ENCODE measurements at places on chromosomes 6 and 20.
A peak's percentile ranks its signal among the peaks of the same experiment; 100 is the strongest.

DNA sequence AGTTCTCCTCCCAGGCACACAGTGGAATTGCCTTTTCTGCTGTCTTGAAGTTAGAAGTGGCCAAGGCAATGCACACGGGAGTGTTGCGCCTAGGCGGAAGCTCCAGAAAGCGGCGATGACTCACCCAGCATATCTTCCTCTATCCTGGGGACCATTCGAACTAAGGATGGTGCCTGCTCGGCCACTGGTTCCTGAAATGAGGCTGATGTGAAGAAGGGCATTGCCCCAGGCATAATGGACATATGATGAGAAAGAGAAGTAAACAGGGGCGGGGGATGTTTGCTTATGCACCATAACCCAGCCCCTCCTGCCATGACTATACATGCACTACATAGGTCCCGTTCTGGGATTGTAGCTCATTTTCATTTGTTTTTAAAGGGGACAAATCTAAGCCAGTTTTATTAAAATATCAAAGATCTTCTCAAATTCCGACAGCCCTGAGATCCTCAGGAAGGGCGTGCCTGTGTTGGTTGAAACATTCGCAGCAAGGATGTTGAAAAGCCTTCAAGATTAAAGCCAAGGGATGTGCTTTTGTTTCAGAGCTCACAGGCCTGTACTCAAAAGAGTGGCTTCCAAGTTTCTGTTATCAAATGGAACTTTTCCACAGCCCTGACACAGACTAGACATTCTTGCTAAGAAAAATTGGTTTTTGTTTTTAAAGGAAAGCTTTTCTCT, 218.5 kb downstream of the LY86 start:
- no peak for DNase-seq

- DNase-seq, result peak; percentile 83
Observed at GRCh38 chr6:22575190-22575589, 5.8 kb downstream of the HDGFL1 start.

DNA sequence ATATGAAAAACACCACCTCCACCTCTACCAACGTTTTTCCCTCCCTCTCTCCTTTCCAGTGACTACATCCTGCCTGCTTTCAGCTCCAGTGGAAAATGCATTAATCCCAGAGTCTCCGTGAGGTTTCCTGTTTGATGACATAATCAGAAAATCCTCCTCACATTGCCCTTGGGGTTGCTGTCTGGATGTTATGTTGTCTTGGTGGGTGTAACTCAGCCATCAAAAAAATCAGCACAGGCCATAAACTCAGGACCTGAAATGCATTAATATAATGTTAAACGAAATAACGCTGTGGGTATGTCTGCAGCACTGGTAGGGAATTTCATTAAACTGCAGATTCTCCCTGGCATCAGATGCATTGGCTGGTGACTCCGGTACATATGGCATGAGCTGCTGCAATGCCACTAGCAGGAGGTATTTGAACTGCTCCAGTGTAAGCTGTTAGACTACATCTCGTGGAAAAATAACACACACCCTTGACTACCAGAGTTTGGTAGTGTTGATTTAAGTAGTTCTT, 297.8 kb downstream of the PRL start:
- DNase-seq, result peak; percentile 72

DNA sequence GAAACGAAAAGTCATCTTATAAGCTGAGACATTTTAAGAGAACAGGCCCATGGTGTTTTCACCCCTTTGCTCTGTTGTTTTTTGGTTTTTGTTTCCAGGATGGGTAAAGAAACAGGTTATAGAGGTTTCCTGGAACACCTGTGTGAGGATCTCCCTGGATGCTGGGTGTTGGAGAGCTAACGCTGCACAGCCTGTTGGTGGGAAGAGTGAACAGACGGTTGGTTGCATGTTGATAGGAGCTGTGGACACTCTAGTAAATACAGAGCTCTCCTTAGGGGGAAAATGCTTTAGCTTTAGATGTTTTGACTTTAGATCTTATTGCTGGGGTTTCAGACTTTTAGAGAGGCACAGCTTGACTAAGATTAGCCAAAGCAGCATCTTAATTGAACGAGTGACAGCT, 235.2 kb downstream of the SOX4 start:
- DNase-seq, result no peak

DNA sequence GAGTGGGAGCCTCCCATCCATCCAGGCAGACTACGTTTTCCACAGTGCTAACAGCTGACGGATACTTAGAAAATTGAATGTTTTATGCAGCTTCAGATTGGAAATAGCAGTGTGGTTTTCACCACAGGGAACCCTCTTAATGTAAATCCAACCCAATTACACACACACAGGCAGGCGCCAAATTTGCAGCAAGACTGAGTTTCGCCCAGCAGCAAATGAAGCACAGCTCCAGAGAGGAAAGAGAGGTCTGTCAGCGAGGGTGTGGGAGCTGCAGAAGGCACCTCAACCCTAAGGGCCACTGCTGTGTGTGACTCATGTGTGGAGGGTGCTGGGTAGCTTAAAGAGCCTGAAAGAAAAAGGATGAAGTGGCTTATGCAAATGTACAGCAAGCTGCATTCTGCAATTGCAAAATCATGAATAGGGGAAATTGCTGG, 365.7 kb downstream of the MAFB start:
- no peak for DNase-seq

DNA sequence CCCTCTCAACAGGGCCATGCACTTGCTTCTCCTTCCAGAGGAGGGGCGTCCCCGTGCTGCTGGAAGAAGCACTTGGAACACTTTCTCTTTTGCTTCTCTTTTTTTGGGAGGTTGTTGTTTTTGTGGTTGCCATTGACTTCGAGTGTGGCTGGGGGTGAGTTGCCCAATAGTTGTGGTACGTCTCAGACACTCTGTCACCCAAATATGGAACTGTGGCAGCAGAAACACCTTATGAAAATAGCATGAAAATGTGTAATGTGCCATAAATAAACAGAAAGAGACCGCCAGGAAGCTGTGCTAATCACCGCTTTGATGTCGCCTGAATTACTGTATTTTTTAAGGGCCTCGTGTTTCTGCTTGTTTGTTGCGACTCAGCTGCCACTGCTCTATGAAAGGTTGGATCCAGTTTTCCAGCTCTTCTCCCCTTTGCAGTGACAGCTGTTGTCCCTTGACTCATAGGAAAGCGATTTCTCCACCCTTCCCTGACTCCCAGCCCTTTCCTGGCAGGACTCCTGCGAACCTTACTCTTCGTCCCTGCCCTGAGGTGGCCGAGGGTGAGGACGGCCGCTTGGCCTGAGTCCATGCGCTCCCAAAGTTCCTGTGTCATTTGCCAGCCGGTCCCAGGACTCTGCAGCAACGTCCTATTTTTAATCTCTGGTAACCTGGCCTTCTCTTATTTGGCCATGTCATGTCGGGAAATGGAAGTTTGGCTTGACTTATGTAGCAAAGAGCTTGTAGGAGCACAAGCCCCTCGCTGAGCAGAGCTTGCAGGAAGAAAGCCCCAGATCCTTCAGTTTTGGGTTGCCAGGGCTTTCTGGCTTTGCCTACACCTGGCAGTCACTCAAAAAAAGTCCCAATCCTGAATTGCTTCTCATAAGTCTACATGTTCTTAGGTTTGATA, 694.6 kb downstream of the QKI start:
- DNase-seq, result no peak

DNA sequence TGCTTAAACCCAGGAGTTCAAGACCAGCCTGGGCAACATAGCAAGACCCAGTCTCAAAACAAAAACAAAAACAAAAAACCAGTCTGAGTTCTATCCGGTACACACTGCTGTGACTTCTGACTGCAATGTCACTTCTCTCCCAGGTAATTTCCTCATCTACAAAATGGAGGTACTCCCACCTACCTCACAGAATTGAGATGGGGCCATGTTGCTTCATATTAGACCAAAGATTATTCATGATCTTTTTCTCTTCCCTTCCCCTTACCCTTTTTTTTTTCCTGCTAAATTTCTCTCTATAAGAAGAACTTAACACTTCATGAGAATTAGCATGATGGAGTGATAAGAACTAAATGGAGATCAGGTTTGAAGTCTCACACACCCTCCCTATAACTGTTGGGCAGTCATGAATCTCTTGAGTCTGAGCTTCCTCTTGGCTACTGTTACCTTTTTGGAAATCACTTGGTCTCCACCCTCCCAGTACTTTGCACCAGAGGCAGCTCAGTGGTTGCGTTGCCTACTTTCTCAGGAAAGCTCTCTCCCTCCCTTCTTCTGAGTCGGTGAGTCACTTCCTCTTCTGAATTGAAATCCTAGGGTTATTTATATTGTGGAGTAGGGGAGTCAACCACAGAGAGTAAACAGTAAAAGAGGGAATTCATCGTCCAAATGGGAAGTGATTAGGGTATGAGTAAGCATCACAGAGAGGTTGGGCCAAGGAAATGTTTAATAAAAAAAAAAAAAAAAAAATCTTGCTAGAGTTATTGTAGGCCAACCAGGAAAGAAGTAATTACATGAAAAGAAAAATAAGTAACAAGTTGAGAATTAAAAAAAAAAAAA, 59.9 kb upstream of the MAP7 start:
- peak; percentile 85 for DNase-seq

- no peak for DNase-seq
Observed at GRCh38 chr20:41081276-41081814, 52.7 kb downstream of the TOP1 start.

- no peak for DNase-seq
Observed at GRCh38 chr20:39960522-39961428, 728.3 kb downstream of the MAFB start.

DNA sequence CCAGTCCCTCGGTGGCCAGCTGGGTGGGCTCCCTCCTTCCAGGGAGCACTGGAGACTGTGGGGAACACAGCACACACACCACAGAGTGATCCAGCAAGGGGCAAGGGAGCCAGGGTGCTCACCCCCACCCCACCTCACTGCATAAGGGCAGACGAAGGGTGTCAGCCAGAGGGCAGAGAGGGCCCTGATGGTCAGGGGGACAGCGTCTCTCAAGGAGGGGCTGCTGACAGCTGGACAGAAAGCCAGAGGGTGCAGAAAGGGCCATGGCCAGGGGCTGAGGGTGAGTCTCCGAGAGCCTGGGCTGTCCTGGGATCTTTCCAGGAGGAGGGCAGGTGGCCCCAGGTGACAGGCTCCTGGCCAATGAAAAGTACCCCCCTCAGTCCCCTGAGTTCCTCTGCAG, 73.4 kb upstream of the PMEPA1 start:
- no peak for DNase-seq

DNA sequence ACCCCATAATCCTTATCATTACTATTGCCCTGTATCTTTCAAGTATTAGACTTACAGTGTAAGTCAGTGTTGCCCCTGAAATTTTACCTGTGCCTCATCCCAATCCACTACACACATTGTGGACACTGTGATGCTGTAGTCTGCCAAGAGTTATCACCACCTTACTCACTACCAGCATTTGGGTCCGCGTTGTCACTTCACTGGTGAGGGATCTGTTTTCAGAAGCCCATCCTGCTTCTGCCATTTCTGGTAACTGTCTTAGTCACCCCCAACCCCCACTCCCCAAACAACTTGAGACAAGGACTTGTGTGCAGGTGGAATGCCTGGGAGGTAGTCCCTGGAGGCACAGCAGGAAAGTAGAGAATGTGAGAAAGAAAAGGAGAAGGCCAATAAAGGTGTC, 6.0 kb upstream of the RAB44 start:
- DNase-seq, result no peak

- no peak for DNase-seq
Observed at GRCh38 chr6:92363111-92363510, 1056.2 kb downstream of the EPHA7 start.

DNA sequence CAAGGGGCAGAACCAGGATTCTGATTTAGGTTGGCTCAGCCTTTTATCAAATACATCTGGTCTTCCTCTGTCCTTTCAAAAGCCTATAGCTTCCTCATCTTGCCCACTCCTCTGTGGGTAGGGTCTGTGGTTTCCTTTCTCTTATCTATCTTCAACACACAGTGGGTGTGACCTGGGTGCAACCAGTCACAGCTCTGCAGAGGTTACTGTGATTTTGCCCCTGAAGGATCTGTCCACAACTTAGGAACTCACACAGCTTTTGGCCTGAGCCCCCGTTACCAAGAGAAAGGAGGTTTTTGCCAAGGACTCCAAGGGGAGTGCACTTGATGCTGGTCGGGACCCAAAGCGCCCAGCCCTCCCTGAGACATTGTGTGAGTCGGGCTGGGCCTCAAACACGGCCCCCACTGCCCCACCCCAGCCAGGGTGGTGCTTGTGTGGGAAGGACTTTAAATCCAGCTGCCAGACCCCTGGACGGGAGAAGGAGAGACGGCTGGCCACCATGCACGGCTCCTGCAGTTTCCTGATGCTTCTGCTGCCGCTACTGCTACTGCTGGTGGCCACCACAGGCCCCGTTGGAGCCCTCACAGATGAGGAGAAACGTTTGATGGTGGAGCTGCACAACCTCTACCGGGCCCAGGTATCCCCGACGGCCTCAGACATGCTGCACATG, at the start of gene PI16:
Gene PI16 (plus strand): TSS at position 477 of the 670 bp plus-strand sequence. CDS start 23 bp downstream, at position 500.
- peak; percentile 78 for DNase-seq

GRCh38 chr6:56852260-56853010, 102.5 kb upstream of the BEND6 start:
- no peak for DNase-seq

DNA sequence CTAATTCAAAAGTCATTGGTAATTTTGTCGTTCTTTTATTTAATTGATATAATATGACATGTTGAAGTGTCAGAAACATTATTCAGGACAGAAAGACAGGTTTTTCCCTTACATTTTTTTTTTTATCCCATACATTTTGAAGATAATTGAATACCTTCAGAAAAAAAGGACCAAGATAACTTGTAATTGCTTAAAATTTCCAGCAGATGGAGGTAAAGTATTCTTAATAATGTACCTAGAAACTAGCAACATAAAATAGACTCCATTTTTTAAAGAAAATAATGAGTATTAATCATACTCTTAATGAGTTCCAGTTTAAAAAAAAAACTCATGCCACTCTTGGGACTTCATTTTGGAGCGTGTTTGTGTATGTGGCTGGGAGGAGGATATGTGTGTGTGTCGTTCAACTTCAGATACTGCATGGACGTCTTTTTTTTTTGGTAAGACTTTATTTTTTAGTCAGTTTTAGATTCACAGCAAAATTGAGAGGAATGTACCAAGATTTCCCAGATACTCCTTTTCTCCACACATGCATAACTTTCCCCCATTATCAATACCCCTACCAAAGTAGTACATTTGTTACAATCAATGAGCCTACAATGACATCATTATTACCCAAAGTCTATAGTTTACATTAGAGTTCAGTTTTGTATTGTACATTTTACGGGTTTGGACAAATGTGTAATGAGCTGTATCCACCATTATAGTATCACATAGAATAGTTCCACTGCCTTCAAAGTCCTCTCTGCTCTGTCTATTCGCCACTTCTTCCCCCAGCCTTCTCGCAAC, 79.4 kb downstream of the ROS1 start:
- no peak for DNase-seq

GRCh38 chr6:110285306-110286060, 72.7 kb downstream of the METTL24 start:
- no peak for DNase-seq

Data from osteoblast (primary cell).